Neuronal stem cell (in vitro differentiated cells): ENCODE measurements at places on chromosomes 2 and 18.

- DNase-seq = no peak
Observed at GRCh38 chr2:184520441-184520840, 77.9 kb upstream of the ZNF804A start.

- DNase-seq = no peak
Observed at GRCh38 chr2:220015576-220015975, 388.1 kb downstream of the SLC4A3 start.

DNA sequence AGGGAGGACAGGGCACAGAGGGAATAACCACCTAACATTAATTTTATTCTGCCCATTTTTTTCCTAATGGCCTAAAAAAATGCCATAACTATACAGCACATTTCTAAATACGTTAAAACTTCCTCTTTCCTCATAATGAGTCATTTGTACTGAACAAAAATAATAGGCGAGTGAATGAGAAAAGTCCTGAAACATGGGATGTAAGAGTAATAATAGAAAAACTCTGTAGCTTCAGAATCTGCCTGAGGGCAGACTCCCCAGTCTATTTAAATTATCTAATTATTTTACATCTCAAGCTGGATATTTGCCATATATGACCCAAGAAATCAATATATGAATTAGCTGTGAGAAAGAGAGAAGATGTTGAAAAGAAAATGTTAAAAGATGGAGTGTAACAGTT lies 285.1 kb downstream of the TMX3 start:
- no peak for DNase-seq

GRCh38 chr2:143717536-143718168 lies 588.4 kb downstream of the ARHGAP15 start:
- no peak for DNase-seq

DNA sequence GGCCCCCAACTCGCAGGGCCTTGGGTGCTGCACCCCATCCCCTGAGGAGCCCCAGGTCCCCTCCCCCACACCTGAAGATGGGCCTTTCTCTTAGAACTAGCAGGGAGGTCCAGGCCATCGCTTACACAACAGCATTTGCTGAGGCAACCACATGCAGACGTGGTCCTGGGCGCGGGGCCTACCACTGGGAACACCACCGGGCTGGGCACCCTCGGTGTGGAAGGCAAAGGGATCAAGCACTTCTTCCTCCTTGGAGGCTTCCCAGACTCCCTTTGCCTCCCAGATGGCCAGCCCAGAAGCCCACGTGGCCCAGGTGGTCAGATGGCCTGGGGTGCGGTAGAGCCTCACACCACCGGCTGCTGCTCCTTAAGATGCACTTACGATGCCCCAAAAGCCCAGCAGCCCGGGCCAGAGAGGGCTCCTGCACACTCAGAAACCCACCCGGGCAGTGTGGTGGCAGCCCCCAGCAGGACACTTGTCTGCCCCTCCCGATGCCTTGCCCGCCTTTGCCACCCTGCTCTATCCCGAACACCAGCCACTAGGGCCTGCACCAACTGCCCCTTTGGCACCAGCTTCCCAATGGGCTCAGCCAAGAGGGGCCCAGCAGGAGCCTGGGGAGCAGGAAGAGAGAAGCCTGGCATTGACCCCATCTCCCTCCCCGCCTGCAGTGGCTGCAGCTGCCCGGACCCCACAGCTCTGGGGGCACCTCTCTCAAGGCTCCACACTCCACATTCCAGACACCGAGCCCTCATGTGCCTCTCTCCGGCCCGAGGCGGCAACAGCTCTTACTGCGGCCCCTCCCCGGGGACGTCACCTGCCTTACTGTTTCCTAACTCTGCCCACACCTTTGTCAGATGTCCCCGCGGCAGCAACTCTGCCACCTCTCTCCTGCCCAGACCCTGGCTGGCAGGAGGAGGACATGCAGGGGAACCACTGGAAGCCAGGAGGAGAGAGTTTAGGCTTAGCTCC lies 13.9 kb upstream of the MLPH start:
- DNase-seq = no peak

GRCh38 chr2:120955427-120955826 lies 219.8 kb downstream of the GLI2 start:
- no peak for DNase-seq

DNA sequence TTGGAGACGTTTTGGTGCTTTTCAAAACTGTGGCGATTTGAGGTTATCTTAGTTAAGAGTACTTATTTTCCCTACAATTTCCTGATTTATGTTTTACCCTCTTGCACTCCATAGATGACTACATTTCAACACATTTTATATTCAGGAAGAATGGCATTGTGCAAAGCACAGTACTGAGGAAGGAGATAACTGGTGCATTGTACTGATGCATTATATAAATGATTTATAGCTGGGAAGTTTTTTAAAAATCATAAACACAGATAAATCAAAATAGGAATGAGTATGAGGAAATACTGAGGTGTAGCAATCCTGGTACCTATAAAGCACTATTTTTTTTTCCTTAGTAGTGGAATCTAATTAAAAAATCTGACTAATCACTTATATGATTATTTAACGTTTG lies 5.6 kb downstream of the REL start:
- no peak for DNase-seq

DNA sequence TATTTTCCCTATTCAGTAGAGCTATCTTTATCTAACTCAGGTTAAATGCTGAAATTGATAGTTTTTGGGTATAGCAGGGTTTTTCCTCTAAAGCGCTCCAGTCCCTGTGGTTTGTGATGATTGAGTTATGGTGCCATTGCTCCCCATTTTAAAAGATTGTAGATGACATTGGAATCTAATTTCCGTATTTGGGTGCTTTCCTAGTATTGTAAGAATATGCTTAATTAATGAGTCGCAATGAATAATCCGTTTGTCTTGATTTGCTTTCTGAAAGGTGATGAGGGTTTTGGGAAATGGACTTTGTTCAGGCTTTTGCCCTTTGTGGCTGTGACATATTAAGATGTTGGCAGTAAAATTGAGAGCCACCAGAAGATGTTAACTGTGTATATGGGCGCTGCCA lies 3.9 kb downstream of the RPS7 start:
- no peak for DNase-seq

DNA sequence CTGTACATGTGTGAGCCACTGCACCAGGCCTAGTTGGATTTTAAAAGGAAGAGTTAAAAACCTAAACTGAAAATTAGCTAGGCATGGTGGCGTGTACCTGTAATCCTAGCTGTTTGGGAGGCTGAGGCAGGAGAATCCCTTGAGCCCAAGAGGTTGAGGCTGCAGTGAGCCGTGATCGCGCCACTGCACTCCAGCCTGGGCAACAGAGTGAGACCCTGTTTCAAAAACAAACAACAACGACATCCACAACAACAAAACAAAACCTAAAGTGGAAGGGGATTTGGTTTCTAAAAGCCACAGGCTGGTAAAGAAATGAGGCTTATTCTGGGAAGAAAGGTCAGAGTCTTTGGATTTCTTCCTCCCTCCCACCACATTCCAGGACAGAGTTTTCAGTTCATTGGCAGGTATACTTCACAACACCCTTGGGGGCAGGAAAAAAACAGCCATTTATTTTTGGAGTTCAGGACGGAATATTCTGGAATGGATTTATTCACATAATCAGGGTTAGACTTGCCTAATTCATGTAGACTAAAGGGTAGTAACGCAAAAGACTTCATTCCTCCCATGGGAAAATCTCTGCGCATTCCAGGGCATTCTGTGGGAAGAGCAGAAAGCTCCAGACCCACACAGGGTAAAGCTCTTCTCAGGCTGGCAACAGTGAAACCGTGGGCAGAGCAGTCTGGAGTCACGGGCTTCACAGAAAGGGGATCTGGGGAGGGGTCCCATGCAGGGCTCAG lies 34.9 kb downstream of the TEX44 start:
- DNase-seq = no peak

- DNase-seq = no peak
Observed at GRCh38 chr2:24830786-24831185, 37.6 kb downstream of the CENPO start.

DNA sequence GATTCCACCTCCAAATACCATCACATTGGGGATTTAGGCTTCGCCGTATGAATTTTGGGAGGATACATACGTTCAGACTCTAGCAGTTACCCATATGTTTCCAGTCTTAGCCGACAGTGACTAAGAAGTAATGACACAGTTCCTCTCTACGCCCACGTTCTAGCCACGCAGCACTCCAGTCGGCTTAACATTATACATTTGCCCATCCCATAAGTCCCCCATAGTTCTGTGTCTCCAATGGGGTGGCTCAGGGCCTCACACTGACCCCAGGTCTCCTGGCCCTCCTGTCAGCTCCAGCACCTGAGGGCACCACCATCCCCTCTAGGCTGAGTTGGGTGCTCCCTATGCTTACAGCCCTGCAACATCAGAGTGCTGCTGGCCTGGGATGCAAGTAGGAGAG lies 18.4 kb upstream of the CNDP2 start:
- no peak for DNase-seq

DNA sequence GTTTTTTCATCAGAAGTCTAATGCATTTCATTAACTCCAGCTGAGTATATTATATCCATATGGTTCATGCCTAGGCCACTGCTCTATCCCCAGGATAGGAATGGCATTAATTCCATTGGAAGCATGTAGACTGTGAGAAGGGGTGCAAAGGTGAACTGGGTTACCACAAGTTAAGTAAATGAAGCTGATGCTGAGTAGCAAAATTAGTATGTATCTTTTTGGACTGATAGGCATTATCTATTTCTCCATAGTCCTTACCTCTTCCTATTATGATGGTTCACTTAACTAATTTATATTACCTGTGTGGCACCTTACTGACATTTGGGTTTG lies 24.9 kb downstream of the UBE2E3 start:
- DNase-seq = no peak

GRCh38 chr2:200270732-200271131 lies 35.8 kb upstream of the SPATS2L start:
- DNase-seq = no peak

DNA sequence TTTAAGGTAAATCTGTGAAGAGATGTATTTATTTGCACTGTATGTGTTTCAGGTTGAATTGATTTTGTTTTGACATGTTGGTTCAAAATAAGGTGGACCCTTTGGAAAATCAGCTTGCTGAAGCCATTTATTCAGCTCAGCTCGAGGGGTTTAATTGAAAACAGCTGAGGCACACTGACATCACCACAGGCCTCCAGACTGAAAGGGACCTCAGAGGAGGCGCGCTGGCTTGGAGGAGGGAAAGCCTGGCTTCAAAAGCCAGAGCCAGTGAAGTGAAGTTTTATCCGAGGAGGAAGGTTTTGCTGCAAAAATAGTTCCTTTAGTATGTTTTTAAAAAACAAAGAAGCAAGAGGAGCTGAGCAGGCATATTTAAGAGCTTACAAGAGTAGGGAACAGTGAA lies 26.9 kb upstream of the DNMT3A start:
- DNase-seq = no peak

DNA sequence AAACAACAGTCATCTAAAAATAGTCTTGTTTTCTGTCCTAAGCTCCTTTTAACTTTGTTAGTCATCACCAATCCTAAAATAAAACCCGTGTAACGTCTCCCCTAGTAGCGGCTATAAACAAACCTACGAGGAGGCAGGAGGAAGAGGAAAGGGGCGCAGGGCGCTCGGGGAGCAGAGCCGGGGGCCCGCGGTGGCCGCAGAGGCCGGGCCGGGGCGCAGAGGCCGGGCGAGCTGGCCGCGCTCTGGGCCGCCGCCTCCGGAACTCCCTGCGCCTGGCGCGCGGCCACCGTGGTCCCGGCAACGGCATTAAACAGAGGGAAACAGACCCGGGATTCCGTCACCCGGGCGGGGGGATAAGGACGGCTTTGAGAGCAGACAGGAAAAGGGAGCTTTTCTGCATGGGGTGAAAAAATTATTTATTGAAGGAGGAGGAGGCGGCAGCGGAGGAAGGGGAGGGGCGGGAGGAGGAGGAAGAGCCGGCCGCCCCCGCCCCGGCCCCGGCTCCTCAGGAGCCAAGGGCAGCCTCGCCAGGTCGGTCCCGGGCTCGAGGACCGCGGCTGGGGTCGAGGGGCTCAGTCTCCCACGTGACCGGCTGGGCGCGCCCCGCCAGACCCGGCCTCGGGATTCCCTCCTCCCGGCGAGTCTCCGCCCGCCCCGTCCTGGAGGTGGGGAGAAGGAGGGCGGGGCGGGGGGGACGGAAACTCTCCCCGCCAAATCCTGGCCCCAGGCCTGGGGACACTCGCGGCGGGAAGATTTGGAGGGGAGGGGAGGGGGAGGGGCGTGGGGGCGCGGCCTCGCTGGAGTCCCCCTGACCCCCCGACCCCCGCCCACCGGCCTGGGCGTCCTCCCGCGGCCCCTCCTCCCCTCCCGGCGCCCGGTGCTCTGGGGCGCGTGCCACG lies 1.8 kb upstream of the NFATC1 start:
- DNase-seq = no peak

GRCh38 chr18:39149211-39149806 lies 1583.7 kb upstream of the CELF4 start:
- peak; percentile 14 for DNase-seq

- DNase-seq = no peak
Observed at GRCh38 chr2:102107741-102108070, 34.8 kb upstream of the IL1R1 start.

GRCh38 chr2:62145478-62146100 lies 50.3 kb upstream of the B3GNT2 start:
- no peak for DNase-seq

- DNase-seq = no peak
Observed at GRCh38 chr2:213932-214693, 49.7 kb downstream of the SH3YL1 start.

DNA sequence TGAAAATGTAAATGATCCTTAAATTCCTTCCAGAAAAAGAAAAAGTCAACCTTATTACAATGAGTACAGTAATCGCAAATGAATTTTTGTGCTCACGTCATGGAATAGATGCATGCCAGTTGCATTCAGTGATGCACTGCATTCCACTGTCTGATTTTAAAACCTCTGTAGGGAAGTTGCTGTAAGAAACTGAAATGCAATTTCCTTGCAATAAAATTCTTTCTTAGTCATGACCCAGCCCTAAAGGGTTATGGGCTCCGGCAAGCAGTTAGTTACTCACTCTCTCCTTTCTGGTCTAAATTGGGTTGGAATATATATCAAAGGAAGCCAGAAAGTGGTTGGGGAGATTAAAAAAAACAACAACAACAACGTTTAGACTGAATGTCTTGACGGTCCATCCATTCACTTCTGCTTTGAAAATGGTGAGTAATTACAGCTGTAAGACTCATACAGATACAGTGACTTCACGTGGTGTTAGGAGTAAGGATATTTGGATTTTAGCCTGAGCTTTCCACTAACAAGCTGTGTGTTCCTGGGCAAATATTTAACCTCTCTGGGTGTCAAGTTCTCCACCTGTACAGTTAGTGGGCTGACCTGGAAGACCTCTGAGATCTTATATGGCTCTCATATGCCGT lies 8.6 kb upstream of the RND3 start:
- DNase-seq = no peak

- DNase-seq = no peak
Observed at GRCh38 chr2:73451263-73451972, 65.8 kb downstream of the ALMS1 start.

- DNase-seq = no peak
Observed at GRCh38 chr18:79733135-79733701, 53.6 kb downstream of the CTDP1 start.
